Right cardiac atrium (tissue), 5 donors: ENCODE measurements at places on chromosomes 4 and X.

DNA sequence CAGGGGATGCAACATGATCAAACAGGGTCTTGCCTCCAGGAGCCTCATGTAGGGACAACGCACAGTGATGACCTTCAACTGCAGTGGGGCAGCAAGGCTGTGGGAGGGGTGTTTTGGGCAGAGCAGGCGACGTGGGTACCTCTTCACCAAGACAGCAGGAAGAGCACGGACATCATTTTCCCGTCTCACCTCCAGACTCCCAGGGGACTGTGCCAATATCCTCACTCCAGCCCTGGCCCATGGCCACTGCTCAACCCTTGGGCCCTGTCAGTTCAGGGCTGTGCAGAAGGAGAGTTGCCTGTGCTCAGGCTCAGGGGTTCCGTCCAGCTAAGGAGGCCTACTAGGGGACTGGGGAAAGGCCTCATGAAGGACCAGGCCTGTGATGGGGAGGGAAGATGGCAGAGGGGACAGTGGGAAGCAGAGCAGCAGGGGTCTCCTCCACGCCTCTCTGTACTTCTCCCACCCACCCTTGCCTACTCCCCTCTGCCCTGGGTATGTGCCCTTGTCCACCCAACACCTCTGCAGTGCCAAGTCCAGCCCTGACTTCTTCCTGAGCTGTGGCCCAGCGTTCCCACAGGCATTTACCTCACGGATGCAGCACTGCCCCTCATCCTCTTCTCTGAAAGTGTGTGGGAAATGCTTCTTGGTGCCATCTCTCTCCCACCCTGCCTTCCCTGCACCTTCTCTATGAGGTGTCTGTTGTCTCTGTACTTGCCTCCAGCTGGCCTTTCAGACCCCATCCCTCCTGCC is 1.4 kb downstream of the IL9R start:
- DNase-seq: no peak

DNA sequence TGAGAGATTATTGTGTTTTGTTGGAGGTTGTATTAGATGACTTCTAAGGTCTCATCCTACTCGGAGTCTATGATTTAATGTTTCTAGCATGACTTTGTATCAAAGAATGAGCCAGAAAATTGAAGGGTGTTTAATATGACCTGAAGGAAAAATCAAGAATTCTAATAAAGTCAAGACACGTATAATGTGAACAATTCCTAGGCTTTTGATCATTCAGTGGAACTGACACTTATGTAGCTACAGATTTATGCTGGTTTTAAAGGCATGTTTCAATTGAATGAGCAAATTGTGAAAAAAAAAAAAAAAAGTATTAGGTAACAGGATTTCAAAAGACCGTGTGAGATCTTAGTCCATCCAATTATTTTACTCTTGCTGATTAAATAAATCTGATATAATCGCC is 64.9 kb downstream of the GRID2 start:
- no peak for DNase-seq

DNA sequence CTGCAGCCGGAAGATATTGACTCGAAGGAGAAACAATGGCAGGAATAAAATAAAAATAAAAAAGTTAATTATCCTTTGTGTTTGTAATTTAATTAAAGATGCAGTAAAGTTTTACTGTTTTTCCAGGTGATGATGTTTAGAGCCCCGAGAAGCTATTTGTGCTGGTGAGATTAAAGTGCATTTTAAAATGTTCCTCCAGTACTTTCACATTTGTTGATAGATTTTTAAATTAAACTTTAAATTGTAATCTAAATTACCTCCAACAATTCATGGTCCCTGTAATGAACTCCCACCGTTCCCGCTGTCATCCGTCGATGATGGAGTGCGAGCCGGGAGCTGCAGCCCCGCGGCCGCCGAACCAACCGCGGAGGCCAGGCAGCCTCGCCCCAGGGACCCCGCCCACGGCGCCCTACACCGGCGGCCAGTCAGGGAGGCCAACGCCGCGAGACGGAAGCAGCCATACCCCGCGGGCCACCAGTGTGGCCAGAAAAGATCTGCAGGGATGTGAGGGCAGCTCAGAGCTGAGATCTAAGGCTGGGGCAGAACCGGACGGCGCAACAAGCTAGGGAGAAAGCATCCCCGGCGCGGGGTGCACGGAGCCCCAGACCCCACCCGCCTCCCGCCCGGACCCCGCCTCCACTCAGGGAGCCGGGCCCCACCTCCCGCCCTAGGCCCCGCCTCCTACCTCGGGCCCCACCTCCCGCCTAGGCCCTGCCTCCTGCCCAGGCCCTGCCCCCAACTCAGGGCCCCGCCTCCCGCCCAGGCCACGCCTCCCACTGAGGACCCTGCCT is 104.0 kb downstream of the FAM53A start:
- peak; percentile 99 for DNase-seq

- no peak for DNase-seq
These were observed 914.2 kb upstream of the LCORL start for GRCh38 chr4:18935659-18936345.

DNA sequence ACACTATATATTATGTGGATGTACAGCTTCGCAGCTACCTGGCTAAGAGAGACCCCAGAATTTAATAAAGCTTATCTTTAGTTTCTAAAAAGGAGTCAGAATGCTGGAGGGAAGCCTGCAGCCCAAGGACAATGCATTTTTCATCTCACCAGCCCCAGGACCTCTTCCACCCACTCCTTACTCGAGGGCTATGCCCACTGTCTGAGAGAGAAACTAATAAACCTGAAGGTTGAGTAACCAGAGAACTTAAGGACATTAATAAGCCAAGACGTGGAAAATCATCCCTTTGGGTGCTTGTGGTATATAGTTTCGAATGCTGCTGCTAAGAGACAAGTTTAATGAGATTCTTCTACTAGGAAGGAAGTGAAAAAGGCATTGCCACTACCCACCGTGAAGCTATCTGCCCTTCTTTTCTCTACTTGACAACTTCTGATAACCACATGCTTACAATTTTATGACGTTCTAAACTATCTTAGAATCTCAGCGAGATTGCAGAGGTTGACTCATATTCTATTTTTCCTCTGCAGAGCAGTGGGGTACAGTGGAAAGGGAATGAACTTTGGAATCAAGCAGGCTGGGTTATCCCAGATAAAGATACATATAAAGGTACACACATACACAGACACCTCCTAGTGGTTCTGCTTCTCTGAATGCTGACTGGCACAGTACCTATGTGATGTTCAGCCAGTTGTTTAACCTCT is 3.3 kb downstream of the RELL1 start:
- DNase-seq: no peak

- DNase-seq: no peak
These were observed 72.4 kb upstream of the TBL1X start for GRCh38 chrX:9392445-9392844.

DNA sequence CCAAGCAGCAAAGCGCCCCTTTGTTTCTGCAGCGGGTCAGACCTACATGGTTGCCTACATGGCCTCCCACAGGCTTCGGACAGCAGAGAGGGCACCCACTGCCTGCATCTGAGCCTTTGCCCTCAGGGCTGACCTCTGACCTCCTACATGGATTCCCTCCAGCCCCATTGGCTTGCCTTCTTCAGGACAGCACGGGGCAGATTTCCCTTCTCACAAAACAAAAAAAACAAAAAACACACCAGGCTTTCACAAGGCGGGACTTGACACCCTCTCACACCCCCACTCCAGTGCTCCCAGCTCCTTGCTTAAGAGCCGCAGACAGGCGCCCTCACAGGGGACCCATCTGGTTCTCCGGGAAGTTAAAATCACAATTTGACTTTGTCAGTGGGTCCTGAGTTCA is 32.9 kb downstream of the ZFYVE28 start:
- no peak for DNase-seq

DNA sequence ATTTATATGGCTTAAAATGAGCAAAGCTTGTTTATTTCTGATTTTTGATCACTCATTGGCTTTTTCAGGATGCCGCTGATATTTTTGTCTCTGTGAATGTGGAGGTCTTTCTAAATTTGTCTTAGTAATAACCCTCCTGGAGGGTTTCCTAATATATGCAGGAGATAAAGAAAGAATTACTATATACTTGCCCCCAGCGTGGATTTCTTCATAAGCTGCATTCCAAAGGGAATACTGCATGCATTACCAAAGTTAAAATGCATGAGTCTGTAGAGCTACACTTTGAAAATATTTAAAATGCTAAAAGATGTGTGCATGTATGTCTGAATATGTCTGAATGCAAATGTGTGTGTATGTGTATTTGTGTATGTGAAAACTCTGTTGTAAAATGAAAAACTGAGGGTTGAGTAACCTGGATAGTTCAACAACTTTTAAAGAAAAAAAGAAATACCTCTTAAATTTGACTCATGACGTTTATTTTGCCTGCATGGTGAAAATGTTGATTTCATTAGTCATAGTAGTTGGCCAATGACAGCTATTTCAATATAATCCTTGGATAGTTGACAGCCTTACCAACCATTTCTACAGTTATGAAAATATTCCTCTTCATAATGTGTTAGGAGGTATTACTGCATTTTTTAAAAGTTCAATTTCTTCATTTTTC is 113.2 kb upstream of the ZNF827 start:
- DNase-seq: no peak

- no peak for DNase-seq
These were observed 101.9 kb upstream of the BCOR start for GRCh38 chrX:40199704-40200103.

- no peak for DNase-seq
These were observed 19.1 kb downstream of the MFAP3L start for GRCh38 chr4:170007113-170007512.

DNA sequence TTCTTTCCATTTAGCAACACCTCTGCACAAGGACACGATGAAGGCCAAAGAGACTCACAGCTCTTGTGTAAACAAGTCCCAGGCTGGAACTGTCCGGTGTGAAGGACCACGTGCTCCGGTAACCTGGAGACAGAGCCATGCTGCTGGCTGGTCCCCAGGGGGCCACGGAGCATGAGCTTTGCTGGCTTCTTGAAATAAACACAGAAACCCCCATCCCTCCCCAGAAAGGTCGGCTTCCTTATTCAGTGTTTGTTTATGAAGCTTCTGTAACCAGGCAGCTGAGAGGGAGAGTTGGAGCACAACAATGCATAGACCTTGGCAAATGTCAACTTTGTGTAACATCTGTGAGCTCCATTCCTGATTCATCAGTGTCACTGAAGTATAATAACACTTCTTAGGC is 109.4 kb downstream of the GPR143 start:
- no peak for DNase-seq

DNA sequence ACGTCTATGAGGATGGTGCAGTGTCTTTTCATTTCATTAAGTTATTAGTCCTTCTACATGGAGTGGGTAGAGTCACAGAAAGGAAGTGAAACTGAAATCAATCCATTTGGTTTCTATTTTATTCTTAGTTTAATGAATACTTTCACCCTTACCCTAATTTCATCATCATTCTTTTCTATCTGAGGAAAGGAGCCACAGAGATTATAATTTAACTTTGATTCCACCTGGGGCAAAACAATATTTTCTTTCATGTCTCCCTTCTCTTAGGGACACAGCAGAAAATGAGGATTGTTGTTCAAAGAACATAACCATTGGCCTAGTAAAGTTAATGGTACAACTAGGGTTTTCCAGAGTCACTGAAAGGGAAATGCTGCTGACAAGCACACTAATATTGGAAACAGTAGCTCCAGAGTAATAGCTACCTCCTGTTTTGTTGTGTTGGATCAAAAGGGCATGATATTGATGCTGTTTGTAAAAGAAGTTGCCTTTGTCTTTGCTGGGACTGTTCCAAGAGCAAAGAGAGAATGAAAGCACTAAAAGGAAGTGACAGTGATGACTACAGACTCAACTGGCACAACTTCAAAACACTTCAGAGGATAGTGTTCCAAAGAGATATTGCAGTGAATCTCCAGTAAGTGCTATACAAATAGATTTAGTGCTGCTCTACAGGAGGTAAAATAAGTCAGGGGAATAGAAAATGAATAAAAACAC is 247.1 kb upstream of the PITX2 start:
- no peak for DNase-seq

GRCh38 chr4:56414135-56414670 is 21.2 kb downstream of the PPAT start:
- no peak for DNase-seq

DNA sequence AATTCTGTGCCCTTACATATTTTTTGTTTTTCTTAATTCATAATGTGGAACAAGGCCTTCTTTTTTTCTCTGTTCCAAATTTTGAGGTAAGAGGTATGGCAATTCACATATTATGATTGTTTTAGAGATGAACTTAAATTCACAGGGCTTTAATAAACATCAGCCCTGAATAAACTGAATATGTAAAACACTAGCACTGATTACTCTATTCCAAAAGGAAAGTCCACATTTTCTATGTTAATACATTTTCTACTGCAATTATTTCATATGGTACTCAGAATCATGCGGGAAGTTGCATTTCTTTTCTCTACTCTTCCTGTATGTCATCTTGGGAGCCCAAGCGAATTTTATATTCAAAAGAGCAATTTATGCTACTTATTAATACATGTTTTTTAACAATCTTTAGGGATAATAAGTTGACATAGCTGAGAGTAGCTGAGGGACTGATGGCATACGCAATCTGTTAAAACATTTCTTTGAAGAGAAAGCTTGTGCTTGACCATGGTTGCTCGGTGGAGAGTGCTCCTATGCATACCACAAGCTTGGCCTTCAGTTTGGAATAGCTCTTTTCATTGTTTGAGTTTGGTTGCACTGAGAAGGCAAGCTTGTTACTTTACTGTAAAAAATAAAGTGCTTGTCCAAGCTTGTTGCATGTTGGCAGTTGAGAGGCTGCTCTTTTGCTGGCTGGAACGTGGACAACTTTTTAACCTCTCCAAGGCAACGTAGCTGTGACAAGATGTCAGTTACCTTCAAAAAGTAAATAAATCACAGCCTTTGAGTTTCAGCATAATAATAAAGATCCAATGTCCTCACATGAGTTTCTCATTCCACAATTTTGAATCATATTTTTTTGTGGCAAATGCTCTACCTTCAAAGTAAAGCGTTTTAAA is 196.3 kb upstream of the SPRY1 start:
- DNase-seq: no peak

- peak; percentile 20 for DNase-seq
These were observed 81.2 kb downstream of the SPRY1 start for GRCh38 chr4:123477711-123478209.

- DNase-seq: no peak
These were observed 70.2 kb upstream of the NOCT start for GRCh38 chr4:138945401-138945800.

GRCh38 chr4:112213856-112214255 is 17.7 kb upstream of the AP1AR start:
- no peak for DNase-seq

- DNase-seq: no peak
These were observed 202.2 kb downstream of the QDPR start for GRCh38 chr4:17309567-17310268.

GRCh38 chrX:36867143-36867542 is 141.0 kb upstream of the FAM47C start:
- no peak for DNase-seq

GRCh38 chr4:82661181-82661992 is 99.6 kb upstream of the TMEM150C start:
- no peak for DNase-seq

GRCh38 chr4:113644398-113644797 is 117.1 kb downstream of the CAMK2D start:
- DNase-seq: no peak
